T-helper 2 cell treated with Interferon-gamma antibody and Interleukin-4, amounts not matched to agents 5 μg/mL and 100 μg/mL, for 36 hours (primary cell): ENCODE measurements at places on chromosomes 5 and 9.
A peak's percentile ranks its signal among the peaks of the same experiment; 100 is the strongest.

GRCh38 chr9:134868751-134869553 lies 11.7 kb upstream of the FCN2 start:
- no peak for DNase-seq

DNA sequence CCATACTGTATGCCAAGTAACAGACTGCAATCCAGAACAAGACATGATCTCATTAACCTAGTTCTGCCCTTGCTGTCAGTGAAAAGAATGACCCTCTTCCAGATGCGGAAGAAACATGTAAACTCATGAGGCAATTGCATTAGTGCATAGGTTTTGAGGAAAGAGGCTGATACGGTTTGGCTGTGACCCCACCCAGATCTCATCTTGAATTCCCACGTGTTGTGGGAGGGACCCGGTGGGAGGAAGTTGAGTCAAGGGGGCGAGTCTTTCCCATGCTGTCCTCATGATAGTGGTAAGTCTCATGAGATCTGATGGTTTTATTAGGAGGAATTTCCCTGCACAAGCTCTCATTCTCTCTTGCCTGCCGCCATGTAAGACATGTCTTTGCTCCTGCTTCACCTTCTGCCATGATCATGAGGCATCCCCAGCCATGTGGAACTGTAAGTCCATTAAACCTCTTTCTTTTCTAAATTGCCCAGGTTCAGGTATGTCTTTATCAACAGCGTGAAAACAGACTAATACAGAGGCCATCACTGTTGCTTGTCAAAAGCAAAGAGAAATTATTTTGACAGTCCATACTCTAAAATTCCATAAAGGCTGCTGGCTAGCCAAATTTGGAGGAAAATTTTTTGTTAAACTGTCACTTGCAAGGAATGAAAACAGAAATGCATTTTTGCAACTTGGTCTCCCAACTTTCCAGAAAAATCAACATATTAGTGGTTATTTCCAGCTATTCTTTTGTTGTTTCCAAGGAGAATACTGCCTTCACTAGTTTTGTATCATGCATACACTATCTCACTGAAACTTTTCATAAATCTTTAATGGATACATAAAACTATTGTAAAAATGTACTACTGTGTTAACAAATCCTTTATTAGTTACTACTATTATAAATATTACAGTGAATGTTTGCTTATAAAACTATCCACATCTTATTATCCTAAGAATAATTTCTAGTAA lies 3.2 kb upstream of the ARL15 start:
- no peak for DNase-seq

GRCh38 chr5:180648658-180649296 lies 623 bp downstream of the FLT4 start:
- no peak for DNase-seq

GRCh38 chr5:16450163-16450562 lies 15.4 kb downstream of the ZNF622 start:
- DNase-seq = no peak

DNA sequence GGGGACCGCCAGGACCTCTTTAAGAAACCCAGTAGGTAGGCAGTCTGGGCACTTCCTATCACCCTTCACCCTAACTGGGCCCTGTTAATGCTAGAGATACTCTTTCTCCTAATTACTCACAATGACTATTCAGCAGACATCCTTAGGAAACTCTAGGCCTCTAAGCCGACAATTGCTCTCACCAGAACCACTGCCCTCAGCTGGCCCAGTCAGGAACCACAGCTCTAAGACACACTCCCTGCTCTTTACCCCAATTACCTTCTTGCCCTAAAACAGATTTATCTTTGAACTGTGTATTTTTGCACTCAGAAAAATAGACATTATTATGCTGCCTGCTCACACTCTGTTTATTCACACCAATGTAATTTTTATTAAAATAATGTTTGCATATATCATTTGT lies 432.6 kb upstream of the SLC30A5 start:
- DNase-seq = no peak

DNA sequence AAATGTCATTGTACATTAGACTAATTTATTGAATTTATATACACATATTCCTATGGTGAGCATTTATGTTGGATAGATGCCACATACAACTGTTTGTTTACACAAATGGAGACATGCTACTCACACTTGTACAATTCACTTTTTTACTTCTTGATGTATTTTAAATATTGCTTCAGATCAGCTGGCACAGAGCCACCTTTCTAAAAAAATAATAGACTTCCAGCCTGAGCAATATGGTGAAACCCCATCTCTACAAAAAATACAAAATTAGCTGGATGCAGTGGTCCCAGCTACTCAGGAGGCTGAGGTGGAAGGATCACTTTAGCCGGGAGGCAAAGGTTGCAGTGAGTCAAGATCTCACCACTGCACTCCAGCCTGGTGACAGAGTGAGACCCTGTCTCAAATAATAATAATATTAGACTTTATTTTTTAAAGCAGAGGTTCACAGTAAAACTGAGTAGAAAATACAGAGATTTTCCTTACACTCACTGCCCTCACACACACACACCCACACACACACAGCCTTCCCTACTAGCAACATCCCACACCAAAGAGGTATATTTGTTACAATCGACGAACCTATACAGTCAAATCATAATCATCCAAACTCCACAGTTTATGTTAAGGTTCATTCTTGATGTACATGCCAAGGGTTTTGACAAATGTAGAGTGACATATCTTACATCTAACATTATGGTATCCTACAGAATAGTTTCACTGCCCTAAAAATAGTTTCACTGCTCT lies 16.5 kb upstream of the ADRB2 start:
- DNase-seq = no peak

DNA sequence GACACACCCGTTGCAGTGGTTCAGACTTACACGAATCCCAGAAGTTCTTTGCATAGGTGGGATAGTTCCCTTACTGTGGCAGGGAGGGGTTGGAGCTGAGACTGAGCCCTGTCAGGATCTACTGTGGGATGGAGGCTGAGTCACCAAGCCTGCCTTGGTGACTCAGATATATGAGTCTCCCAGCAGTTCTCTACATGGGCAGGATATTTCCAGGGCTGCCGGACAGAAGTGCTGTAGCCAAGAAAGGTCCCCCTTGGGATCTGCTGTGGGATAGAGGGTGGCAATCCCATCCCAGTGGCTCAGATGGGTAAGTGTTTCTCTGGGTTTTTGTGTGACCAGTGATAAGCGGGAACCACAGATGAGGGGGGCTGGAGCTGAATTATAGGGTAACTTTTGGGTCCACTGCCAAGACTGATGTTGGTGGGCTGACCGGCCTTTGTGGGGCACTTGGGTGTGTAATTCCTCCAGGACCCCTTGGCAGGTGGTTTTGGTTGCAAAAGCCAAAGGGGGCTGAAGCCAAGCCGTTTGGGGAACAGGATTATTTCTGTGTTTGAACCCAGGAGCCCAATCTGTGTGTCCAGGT lies 18.7 kb downstream of the XRCC4 start:
- no peak for DNase-seq

- no peak for DNase-seq
Observed at GRCh38 chr9:71816916-71817451, 48.7 kb upstream of the CEMIP2 start.

DNA sequence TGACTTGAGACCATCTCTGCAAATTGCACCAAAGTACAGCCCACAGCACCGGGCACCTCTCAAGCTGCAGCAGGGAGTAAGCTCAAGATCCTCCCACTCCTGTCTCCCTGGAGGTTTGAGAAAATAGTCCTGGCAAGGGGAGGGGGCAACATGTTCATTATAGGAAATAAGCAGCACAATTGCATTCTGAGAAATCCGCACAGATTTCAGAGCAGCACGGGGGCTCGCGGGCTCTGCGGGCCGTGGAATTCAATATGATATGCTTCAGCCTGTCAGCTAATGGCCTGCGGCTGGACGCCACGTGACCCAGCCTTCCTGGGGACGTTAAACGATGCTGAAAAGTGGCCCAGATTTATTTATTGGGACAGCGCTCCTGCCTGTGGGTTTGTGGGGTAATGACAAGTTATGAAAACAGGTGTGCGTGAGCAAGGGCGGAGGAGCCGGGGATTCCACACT lies 156.4 kb downstream of the DAB2IP start:
- DNase-seq = no peak

- peak; percentile 66 for DNase-seq
Observed at GRCh38 chr5:107486489-107486888, 184.2 kb downstream of the EFNA5 start.

DNA sequence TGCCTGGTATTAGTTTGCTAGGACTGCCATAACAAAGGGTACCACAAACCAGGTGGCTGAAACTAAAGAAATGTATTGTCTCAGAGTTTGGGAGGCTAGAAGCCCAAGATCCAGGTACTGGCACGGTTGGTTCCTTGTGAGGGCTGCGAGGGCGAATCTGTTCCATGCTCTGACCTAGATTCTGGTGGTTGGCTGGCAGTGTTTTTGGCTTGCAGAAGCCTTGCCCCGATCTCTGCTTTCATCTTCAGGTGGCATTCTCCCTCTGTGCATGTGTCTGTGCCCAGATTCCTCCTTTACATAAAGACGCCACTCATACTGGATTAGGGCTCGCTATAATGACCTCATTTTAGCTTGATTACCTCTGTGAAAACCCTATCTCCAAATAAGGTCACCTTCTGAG lies 36.7 kb downstream of the RAI14 start:
- DNase-seq = no peak

GRCh38 chr5:160491438-160491837 lies 69.8 kb downstream of the PTTG1 start:
- no peak for DNase-seq

DNA sequence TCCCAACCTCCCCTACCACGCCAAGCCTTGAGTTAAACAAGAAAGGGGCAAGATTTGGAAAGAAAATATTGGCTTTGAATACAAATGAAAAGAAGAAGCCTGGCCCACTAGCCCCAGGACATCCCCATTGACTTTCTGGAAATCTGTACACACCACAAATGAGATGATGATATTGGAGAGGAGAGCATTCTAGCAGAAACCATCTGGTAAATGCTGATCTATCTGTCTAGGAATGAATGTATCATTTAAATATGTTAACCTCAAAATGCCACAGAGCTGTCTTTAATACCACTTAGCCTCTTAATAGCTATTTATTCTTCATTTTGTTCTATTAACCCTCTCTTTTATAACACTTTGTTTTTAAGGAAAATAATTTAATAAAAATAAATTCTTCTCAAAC lies 270.2 kb upstream of the PDE4D start:
- DNase-seq = no peak

DNA sequence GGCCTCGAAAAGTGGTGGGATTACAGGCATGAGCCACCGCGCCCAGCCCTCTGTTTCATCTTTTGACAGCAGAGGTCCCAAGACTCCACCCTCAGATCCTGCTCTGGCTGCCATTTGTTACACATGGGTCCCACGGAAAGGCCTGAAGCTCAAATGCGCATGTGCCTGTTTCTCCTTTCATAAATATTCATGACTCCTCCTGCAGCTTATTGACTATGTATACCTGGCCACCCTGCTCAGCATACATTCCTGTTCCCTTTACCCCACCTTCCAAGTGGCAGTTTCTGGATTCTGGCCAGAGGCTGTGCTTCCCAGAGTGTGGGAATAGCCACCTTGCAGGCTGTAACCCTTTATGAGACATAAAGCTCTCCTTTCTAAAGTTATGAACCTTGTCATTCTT lies 46.5 kb downstream of the AUH start:
- DNase-seq = no peak

- no peak for DNase-seq
Observed at GRCh38 chr5:165263536-165263935, 1758.1 kb downstream of the MAT2B start.

DNA sequence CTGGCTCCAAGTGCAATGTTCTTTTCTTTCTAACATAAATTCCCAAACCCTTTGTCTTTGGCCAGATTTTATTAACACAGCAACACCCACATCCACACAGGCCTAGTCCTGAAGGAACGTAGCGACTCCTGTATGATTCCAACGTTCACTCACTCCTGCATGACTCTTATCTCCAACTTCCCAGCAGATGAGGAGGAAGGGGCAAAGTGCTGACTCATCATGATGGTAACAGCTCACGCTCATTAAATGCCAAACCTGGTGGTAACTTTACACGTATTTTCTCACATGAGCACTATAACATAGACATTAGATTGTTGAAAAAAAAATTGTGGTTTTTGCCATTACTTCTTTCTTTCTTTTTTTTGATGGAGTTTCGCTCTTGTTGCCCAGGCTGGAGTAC lies 1349.5 kb downstream of the EFNA5 start:
- no peak for DNase-seq

GRCh38 chr5:132680780-132681475 lies 7.1 kb downstream of the IL4 start:
- DNase-seq = no peak

DNA sequence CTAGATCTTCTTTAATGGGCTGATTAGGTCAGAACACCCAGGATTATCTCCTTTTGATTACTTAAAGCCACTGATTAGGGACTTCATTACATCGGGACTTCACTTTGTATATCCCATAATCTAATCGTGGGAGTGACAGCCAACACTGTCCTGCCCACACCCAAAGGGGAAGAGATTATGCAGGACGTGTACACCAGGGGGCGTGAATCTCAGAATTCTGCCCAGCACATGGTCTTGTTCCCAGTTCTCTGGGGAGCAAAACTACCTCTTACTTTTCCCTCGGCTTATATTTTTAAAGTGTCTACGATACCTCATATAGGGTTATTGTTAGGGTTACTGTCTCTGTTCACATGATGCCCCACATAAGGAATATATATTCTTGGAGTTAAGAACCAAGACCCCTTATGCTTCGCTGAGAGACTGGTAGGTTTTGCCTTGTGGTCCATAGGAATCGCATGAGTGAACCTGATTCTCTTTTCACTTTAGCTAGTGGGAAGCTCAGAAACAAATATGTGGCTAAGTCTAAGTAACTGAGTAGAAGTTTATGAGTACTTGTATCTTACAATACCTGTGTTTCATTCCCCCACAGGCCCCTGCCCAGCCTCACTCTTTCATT lies 192.7 kb downstream of the GNA14 start:
- DNase-seq = peak; percentile 25

DNA sequence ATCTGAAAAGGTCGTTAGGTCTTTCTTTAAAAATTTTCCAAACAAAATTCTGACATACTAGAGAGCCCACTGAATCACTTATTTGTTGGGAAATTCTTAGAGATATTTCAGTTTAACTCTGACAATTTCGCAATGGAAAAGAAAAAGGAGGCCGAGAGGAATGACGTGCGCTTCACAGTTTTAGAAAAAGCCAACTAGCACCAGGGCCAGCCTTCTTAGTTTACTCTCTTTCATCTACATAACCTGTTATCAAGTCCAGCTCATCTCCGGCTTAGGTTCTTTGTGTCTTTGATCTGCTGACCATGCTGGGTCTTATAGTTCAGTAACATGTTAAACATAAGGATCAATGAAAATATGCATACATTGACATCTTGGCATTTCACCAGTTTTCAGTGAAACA lies 201.7 kb upstream of the TAS2R1 start:
- DNase-seq = no peak

DNA sequence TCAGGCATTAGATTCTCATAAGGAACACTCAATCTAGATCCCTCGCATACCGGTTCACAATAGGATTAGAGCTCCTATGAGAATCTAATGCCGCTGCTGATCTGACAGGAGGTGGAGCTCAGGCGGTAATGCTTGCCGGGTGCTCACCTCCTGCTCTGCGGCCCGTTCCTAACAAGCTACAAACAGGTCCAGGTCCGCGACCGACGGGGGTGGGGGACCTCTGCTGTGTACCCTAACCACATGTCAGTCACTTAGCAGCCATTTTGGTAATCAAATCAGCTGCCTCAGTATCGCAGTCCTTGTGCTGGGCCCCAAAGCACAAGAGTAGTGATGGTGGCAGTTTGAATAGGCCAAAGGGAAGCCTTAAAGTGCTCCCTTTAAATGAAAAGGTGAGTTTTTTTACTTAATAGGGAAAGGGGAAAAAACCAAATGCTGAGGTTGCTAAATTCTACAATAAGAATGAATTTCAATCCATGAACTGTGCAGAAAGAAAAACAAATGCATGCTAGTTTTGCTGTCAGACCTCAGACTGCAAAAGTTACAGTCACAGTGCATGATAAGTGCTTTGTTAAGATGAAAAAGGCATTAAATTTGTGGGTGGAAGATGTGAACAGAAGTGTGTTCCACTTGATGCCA lies 67.0 kb upstream of the TNPO1 start:
- DNase-seq = no peak
